ENCODE measurements at places on chromosomes 11 and 22.

DNA sequence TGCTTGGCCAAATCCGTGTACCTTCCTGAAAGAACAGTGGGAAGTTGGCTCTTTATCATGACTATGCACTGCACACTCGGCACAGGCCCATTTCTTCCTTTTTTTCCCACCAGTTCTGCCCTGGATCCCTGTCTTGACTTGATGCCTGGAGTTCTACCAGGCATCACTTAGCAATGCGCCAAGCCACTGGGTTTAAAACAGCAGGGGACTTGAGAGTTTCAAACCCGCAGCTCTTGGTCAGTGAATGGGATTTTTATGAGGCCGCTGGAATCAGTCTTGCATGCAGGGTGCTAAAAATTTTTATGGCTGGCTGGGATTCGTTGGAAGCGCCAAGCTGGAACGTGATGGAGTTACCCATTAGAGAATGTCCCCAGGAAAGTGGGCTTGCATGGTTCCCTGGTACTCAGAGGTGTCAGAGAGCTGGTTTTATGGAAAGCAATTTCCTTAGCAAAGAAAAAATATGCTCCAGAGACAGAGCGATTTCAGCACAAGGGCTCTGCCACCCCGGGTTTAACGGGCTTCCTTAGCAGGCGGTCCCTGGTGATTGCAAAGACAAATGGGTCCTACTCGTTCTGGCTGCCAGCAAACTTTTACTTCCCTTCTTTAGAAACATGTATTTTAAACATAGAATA, 432.9 kb downstream of the TENM4 start:
- no peak for DNase-seq

- DNase-seq: no peak
Observed at GRCh38 chr11:94647926-94648325, 80.8 kb downstream of the PIWIL4 start.

DNA sequence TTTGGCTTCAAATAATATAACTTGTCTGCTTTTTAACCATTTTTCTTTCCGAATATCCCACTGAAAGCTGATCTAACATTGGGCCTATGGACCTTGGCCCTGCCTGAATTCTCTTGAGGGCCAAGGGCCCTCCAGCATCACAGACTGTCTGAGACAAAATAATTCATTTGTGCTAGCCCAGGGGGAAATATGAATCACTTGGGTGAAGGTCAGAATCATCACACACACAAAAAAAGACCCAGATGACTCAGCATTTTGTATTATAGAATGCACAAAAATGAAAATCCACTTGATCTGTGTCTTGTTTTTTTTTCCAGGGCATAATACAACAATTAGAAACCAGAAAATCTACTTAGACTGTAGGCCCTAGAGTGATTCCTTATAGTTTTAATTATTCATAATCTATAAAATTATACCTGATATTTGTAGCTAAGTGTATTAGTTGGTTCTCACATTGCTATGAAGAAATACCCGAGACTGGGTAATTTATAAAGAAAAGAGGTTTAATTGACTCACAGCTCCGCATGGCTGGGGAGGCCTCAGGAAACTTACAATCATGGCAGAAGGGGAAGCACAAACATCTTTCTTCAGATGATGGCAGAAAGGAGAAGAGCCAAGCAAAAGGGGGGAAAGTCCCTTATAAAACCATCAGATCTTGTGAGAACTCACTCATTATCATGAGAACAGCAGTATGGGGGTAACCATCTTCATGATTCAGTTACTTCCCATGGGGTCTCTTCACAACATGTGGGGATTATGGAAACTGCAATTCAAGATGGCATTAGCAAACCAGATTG, 15.6 kb upstream of the RDX start:
- peak; percentile 41 for DNase-seq

DNA sequence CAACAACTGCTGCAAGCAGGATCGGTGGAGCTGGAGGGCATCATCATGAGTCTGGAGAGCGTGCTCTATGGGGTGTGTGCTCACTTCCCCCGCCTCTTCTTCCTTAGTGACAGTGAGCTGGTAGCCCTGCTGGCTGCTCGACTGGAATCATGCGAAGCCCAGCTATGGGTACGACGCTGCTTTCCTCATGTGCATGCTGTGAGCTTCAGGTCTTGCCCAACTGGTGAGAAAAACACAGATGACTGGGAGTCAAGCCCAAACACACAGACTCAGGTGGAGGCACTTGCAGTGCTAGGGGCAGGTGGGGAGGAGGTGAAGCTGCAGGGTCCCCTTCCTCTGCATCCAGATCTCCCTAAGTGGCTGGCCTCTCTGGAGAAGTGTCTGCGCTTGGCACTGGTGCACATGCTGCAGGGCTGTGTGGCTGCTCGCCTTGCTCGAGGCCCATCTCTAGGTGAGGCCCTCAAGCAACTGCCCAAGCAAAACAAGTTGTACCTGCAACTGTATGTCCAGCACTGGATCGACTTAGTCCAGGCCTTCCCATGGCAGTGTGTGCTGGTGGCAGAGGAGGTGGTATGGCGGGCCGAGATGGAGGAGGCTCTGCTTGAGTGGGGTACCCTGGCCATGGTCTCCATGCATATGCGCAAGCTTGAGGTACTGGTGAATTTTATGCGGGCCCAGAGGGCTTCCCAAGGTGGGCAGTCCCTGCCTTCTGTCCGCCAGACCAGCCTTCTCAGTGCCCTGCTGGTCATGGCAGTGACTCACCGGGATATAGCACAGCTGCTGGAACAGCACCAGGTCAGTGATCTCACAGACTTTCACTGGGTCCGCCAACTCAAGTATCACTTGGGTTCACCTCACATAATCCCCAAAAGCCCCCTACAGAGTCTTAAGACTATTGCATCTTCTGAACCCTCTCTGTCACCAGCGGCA, 48.1 kb downstream of the DNHD1 start:
- no peak for DNase-seq

GRCh38 chr11:108939135-108939534, 274.3 kb downstream of the DDX10 start:
- no peak for DNase-seq

- DNase-seq: no peak
Observed at GRCh38 chr22:45228401-45228754, 12.3 kb downstream of the KIAA0930 start.

DNA sequence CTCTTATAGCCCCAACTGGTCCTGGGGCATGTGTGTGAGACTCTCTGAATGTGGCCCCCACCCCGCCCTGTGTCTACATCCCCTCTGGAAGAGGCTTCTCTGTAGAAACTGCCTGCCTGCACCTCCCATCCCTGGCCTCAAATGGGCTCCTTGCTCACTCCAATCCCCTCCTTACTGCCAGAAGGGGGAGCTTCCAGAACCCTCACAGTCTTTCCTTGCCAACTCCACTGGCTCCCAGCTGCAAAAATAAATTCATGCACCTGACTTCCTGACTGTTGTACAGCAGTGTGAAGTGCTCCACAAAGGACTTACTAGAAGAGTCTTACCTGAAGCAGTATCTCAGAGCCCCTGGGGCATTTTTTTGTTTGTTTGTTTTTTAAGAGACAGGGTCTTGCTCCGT, 15.2 kb upstream of the SERPIND1 start:
- DNase-seq: no peak

DNA sequence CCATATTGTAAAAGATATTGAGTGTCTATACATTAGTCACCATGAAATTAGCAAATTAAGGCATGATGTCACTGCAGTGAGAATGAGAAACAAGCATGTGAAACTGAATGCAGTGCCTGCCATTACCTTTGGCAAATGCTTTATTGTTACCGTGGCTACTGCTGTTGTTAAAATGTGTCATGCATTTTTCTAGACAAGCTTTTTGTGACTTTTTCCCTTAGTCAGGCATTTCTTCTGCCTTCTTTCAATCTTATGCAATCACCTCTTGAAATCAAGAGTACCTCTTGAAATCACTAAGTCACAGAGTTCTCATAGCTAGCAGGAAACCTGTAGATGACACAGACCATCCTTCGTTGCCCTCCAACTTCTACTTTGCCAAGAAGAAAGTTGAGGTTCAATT, 461.7 kb upstream of the TENM4 start:
- DNase-seq: no peak

DNA sequence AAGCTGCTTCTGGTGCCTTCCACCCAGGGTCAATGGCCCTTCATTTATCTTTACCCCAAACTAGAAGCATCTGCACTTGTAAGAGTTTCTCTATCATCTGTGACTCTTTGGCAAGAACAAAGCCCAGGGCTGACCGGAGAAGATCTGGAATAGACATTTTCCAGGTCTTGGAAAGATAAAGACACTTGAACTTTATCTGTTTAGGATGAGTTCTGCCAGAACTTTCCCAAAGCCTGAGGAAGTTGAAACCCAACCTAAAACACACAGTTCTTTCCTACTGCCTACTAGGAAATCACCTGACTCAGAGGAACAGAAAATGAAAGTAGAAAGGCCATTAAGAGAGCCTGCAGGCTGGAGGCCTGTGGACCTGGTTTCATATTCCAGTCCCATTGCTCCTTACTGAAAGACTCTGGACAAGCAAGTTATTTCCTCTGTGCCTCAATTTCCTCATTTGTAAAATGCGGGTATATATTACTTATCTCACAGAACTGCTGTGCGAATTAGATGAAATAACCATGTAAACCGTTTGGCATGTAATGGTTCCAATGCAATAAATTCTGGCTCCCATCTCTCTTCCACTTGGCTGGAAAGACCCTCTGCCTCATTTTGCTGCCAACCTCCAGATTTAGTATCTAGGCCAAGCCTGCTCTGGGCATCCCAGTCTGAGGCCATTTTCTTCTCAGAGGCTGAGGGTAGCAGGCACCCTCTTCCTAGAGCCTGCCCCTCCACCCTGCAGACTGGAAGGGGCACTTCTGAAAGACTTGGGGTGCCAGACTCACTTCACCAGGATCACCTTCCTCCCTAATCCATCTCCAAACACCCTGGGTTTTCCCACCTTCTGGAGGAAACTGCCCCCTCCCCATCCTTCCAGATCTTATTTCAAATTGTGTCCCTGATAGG, 1.2 kb downstream of the UBE2L6 start:
- no peak for DNase-seq

DNA sequence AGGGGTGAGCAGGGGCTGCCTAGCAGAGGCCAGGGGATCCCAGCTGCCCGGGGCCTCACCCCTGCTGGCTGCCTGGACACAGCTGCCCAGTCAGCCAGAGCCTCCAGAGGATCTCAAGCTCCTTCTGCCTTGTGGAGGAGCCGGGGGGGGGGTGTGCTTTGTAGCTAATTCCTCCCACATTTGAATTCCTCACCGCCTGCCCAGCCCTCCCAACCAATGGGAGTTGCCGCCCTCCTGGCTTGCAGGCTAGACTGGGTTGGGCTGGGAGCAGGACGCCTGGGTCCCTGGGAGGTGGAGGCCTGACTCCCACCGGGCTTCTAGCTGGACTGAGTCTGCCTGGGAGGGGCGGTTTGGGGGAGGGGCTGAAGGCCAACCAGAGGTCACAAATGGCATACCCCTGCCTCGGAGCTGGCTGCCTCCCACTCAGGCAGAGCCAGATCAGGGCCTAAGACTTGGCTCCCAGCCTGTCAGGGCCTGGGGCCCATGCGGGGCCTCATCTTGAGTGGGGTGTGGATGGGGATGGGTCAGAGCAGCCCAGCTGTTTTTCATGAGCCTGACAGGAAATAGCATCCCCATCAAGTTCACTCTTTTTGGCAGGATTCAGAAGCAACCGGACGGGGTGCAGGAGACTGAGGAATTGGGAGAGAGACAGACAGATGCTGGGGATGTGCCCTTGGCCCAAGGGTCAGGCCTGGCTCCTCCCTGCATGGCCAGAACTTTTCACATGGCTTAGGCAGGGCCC, 29.2 kb upstream of the PDE2A start:
- peak; percentile 58 for DNase-seq

- no peak for DNase-seq
Observed at GRCh38 chr11:93603225-93604007, 58.1 kb upstream of the CEP295 start.

- DNase-seq: no peak
Observed at GRCh38 chr11:44855493-44855849, 95.2 kb downstream of the TP53I11 start.

DNA sequence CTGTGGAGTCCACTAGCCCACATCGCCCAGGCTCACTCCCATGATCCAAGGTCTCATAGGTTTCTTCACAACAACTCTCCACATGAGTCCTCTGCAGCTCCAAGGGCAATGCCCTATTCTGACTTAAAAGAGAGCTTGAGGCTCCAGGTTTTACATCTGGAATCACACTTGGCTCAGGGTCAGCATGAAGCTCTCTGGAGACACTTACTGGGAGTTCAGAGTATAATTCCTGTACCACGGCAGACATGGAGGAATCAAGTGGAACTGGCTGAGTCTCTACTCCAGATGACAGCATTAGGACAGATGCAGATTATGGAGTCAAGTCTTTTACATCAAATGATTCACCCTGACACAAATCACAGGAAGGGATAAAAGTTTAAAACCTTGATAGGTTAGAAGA, 11.4 kb downstream of the PRR14L start:
- DNase-seq: no peak

GRCh38 chr11:122756417-122756816, 81.9 kb upstream of the CRTAM start:
- no peak for DNase-seq

DNA sequence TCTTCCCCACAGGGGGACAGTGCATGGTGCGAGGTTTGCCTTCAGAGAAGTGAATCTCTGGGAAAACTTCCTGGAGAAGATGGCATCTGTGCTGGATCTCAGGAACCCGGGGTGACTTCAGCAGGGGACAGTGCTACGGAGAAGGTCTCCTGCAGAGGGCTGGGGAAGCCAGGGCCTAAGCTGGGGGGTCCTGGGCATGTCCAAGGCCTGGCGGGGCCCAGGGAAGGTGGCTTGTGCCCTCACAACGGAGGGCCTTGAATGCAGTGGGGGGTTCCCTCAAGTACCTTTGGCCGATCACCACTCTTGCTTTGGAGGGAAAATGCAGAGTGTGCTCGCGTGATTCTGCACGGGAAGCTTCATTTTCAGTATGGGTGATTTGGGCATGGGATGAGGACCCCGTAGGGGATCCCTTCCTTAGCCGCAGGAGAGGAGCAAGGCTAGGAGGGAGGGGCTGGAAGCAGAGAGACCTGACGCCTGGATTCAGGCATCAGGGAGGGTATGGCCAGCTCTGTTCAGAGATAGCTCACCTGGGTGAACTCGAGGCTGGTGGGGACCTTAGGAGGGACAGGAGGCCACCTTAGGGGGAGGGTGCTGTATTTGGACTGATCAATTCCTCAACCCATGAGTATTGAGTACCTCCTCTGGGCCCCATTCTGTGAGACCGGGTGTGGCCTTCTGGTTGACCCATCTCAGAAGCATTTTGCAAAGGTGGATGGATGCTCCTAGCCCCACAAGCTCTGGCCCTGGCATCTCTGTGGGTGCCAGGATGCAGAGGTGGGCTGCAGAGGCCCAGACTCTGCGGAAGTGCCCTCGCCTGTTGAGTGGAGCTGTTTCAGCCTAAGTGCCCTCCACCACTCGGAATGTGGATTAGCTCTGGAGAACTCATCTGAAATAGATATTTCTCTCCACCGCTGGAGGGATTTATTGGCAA, 529.4 kb downstream of the TBC1D22A start:
- no peak for DNase-seq
